ENCODE measurements at places on chromosomes 4 and X. TPM values are rescaled to one million over a fixed set of nuclear protein-coding genes. Genes with fewer than 3 reads are reported as not detected.
A peak's percentile ranks its signal among the peaks of the same experiment; 100 is the strongest.

Gene COX7B
- total RNA-seq = 253 TPM

Gene RASL11B
- total RNA-seq = 30.0 TPM

Gene CCNG2
- total RNA-seq = 9.9 TPM

Gene EGF
- total RNA-seq = 1.1 TPM

- H3K27ac ChIP-seq = no peak overlapping the region
- H3K27me3 ChIP-seq = no peaks in the 10 kb centered on the region
- no peak overlapping the region for H3K4me3 ChIP-seq
- H3K36me3 ChIP-seq = no peaks in the 10 kb centered on the region
Observed at GRCh38 chr4:158728236-158728635, 5.0 kb upstream of the PPID start.

- no peak for DNase-seq
- no peaks in the 10 kb centered on the region for H3K27me3 ChIP-seq
- H3K27ac ChIP-seq = no peak overlapping the region
- H3K4me1 ChIP-seq = no peaks in the 10 kb centered on the region
Observed at GRCh38 chr4:141210168-141210567, 10.5 kb upstream of the ZNF330 start.

GRCh38 chr4:11765849-11766453, 337.3 kb upstream of the HS3ST1 start:
- H3K36me3 ChIP-seq = no peaks in the 10 kb centered on the region
- H3K4me1 ChIP-seq = no peaks in the 10 kb centered on the region
- H3K27me3 ChIP-seq = no peaks in the 10 kb centered on the region
- DNase-seq = peak; percentile 32
